ENCODE measurements at places on chromosomes 2 and 18.

GRCh38 chr2:238493880-238494572 lies 67.3 kb downstream of the ASB1 start:
- no peak for DNase-seq

DNA sequence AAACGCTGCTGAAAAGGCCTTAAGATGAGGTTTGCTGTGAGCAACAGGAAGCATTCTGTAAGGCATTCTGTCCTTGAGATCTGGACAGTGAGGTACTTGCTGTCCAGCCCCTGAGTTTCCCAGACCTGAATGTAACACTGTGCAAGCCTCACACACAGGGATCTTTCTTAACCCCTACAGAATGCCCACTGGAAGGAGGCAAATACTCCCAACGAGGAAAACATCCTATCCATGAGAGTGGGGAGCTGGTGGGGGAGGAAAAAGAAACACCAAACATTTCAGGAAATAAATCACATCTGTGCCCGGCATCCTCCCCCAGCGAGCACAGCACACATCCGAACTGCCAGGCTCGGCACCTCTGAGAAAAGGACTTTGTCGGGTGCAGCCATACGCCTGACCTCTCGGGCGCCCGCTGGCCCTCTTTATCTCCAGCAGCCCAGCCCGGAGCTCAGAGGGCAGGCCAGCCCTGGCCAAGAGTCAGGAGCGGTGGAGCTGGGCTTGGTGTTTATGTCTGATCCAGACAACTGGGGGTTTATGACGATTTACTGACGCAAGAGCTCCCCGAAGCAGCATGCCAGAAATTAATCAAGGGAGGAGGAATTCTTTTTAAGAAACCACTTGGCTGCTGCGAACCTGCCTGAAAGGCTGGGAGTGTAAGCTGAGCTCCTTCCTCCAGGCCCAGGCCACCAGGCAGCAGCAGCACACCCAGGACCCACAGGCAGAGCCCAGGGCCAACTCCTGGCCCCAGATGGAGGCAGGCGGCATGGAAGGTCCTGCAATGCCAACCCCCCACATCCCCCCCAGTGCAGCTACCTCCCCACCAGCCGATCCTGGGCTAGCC lies 72.2 kb downstream of the HDAC4 start:
- DNase-seq, result peak; percentile 94

GRCh38 chr18:63299837-63300745 lies 19.5 kb downstream of the BCL2 start:
- no peak for DNase-seq

DNA sequence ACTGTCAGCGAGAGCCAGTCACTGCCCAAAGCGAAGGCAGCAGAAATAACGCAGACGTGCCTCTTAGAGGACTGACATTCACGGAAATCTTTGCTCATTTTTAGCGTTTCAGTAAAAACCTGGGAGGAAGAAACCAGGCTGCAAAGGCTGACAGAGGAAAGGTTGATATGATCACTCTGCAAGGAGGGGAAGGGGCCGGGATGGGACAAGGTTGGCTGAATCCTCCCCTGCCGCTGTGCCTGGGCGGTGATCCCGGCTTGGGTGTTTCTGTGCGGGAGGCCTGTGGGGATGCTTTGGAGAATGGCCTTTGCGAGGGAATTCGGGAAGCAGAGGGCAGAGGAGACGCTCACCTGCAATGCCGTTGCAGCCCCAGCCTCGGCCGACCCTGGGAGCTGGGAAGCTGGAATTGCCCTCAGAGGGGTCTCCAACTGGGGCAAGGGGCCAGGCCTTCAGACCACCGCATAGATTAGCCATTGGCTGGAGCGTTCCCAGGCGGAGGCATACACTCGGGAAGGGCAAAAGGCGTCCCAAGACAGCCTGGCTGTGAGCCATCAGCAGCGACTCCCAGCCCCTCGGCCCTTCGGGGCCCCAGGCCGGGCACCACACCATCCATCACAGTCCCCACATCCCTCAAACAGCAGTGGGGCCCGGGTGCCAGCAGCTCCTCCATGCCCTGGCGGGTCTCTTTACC lies 111.7 kb upstream of the GPC1 start:
- DNase-seq, result no peak

DNA sequence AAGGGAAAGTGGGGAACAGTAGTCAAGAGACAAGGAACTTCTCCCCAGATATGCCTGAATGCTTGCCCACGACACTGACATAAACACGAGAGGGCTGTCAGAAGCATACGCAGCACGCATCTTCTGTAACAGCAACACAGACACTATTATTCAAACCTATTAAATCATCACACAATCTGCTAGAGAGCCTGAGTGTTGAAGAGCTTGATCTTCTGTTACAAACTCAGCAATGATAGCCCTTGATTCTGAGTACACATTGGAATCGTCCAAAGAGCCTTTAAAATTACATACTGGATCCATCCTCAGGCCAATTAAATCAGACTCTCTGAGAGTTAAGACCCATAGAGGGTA lies 111.6 kb downstream of the ZNF521 start:
- no peak for DNase-seq

- peak; percentile 45 for DNase-seq
These were observed 103.6 kb downstream of the CDK15 start for GRCh38 chr2:201909961-201910361.

- DNase-seq, result no peak
These were observed 253.3 kb upstream of the TANK start for GRCh38 chr2:160906878-160907277.

DNA sequence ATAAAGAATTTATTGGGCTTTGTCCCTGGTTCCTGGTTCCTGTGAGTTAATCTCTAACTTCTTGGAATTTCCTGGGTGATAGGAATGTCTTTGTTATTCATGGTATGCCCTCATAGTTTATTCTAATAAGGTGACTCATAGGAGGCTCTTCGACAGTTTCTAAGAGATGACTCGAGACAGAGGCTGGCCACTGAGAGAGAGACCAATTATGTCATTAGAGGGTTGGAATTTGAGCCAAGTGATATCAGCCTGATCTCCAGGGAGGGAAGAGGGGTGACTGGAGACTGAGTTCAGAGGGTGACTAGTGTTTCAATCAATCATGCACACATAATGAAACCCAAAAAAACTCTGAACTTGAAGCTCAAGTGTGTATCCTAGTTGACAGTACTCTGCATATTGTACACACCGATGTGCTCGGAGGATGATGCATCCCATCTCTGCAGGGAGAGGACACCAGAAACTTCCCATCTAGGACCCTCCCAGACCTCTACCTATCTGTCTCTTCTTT lies 185.7 kb downstream of the MTCL1 start:
- peak; percentile 59 for DNase-seq

DNA sequence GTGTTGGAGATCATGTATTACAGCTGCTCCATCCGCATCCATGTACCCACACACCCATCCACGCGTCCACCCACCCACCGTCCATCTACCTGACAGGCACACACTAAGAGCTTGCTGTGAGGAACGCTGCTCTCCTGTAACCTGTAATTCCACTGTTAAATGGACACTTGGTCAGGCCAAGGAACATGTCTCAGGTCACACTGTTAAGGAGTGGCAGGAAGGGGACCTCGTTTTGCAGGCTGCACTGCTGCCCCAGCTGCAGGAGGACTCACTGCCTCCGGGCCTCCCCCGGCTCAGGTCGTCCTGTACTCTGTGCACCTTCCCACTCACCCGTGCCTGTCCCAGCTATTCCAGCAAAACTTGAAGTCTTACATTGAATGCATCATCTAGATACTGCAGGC lies 170.5 kb downstream of the EIPR1 start:
- no peak for DNase-seq

DNA sequence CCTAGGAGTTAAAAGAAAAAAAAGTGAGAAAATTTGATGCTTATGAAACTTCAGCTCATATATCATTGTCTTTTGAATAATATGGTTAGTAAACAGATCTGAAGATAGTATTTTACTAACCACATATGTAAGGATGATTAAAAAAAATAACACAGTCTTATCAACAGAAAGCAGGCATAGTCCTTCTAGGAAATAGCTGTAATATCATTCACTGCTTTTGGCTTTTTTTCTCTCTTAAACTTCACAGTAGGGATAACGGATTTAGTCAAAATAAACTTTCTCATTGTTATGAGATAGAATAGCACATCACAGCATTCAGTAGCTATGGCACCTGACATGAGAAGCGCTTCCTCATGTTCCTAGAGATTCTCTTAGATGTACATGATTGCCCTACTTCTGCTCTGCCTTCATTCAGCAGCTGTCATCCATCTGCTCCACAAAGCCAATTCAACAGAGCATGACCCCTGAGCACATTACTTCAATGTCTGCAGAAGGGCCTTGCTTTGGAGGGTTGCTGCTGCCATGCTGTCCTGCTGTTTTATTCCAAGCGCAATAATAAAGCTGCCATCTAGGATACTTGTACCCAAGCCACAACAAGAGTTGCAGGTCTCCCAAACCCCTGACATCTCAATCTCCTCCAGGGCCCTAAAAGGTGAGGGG lies 67.0 kb downstream of the TTC21B start:
- no peak for DNase-seq

DNA sequence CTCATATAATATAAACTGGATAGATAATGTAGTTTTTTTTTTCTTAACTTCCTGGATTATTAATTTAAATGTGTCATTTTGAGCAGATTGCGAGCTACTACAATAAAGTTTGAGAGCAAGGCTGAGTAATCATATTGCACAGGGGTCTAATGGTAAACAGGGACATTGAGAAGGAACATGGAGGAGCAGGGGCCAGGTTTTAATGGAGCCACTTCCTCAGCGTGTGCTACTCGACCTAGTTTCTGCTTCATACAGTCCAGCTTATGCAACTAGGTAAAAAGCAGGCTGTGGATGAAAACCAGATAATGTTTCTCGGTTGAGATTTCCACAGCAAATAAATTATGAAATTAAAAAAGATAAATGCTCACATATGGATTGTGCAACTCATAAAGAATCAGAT lies 1915.7 kb upstream of the CELF4 start:
- DNase-seq, result no peak

DNA sequence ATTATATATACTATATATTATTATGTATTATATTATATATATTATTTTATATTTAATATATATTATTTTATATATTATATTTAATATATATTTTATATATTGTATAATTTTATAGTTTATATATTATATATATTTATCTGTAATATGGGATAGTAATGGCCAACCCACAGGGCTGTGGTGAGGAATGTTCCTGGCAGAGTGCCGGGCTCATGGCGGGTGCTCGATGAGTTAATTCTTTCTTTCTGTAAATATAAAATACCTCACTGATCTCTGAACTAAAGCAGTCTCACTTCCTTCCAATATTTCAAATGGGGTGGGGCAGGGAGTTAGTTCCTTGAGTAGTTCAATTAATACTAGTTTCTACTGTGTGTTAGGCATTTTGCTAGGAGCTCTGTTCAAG lies 389.4 kb downstream of the TSN start:
- DNase-seq, result no peak

DNA sequence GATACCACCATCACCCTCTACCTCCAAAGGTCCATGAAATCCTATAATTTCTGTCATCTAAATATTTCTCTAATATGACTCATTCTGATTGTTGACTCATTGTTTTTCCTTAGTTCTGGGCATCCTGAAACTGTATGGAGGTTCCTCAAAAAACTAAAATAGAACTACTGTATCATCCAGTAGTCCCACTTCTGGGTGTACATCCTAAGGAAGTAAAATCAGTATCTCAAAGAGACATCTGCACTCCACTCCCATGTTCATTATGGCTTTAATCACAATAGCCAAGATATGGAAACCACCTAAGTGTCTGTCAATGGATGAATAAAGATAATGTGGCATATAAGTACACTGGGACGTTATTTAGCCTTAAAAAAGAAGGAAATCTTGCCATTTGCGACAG lies 125.8 kb upstream of the MYO3B start:
- no peak for DNase-seq

GRCh38 chr2:200244111-200244510 lies 62.4 kb upstream of the SPATS2L start:
- DNase-seq, result no peak

DNA sequence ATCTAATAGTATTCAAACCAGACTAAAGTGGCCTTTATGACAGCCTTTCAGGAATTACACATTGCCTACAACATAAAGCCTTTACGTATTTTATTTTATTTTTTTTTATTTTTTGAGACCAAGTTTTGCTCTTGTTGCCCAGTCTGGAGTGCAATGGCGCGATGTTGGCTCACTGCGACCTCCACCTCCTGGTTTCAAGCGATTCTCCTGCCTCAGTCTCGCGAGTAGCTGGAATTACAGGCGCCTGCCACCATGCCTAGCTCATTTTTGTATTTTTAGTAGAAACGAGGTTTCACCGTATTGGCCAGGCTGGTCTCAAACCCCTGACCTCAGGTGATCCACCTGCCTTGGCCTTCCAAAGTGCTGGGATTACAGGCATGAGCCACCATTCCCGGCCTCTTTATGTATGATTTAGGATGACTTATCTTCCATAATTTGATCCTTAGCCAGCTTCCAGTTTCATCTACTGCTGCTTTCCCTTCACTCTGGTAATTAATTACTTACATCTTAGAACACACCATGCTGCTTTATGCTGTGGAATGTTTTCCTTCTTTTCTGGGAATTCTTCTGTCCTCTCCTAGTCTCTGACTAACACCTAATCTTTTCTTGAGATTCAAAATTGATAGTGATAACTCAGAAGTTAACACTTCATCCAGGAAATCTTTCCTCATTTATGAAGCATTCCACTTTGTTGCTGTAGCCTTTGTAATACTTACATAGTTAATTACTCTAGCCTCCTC lies 2.6 kb downstream of the USP14 start:
- DNase-seq, result no peak

DNA sequence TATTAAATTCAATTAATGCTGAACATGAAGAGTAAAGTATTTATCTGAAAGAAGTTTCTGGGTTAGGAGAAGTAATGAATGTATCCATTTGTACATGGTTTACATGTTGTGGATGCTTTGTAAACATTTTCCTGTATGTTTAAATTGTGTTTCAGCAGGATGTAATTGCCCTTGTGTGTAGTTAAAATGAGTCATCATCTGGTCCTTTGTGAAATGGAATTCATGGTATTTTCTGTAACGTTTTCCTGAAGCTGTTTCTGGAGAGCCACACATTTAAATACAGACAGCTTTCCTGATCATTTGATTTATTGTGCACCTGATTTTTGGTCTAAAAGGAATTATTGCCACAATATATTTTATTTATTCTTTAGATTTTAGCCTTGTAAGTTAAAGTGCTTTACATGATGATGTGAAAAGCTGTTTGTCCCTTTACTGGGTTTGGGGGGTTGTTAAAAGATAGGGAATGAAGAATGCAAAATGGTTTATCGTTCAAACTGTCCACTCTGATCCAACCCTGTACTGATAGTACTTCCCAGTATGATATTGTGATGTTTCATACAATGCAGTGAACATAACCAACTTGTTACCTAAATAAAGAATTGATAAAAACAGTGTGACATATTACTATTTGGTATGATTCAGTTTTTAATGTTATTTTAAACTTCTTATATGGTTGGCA lies 41.7 kb upstream of the SLC3A1 start:
- no peak for DNase-seq

All from AG09319 (cell line).